ENCODE measurements at places on chromosomes 12 and 14.

DNA sequence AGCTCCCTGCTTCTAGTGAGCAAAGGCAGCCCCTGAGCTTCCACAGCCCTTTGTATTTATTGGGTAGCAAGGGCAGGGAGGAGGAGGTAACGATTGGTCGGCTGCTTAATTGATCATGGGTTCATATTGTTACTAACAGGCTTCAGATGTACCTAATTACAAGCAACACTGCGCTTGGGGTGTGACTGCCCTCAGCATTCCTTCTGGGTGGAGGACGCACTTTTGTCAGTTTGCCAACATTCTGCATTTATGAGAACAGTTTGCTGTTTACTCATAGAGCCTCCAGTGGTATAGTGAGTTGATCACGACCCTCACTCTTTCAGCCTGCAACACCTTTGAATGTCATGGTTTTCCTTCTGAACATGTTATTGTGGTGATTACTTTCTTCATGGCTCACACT, 9.6 kb downstream of the TSHR start:
- no peak for DNase-seq

DNA sequence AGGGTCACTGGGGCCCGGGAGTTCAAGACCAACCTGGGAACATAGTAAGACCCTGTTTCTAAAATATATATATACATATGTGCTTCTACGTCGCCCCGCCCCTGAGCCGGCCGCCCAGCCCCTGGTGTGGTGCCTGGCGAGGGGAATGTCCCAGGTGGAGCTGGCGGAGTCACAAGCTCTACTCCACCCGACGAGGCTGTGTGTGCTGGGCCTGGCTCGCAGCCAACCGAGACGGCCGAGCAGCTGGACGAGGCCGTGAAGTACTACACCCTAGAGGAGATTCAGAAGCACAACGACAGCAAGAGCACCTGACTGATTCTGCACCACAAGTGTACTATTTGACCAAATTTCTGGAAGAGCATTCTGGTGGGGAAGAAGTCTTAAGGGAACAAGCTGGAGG, 22.1 kb upstream of the ITPK1 start:
- no peak for DNase-seq

- no peak for DNase-seq
These were observed 46.7 kb upstream of the EVL start for GRCh38 chr14:100018482-100018881.

- no peak for DNase-seq
These were observed 155.9 kb downstream of the SLC41A2 start for GRCh38 chr12:104802208-104802607.

- DNase-seq: no peak
These were observed 16.7 kb upstream of the LHX5 start for GRCh38 chr12:113488322-113488721.

- no peak for DNase-seq
These were observed 222.1 kb downstream of the RPS29 start for GRCh38 chr14:49363821-49364751.

- DNase-seq: no peak
These were observed 201.0 kb downstream of the TMX1 start for GRCh38 chr14:51441001-51441400.

- DNase-seq: no peak
These were observed 11.7 kb upstream of the KCNA5 start for GRCh38 chr12:5031958-5032357.

DNA sequence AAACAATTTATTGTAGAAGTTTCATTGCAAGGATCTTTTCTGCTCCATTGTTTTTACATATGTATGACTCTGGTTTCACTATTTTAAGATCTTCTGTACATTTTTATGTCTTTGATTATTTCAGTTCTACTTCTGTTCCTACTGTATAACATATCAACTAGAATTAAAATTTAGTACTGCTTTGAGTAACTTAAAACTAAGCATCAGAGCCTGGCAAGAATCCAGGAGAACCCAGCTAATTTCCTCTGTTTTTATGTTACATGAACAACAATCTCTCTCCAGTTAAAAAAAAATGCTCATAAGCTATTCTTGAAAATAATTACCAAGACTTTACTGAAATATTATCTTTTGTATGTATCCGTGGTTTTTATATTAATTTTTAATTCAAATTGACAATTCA, 370.7 kb downstream of the TMTC2 start:
- no peak for DNase-seq
